GM12878 (cell line): ENCODE measurements at places on chromosomes 5 and 9. TPM values are rescaled to one million over a fixed set of nuclear protein-coding genes. Genes with fewer than 3 reads are reported as not detected.

DNA sequence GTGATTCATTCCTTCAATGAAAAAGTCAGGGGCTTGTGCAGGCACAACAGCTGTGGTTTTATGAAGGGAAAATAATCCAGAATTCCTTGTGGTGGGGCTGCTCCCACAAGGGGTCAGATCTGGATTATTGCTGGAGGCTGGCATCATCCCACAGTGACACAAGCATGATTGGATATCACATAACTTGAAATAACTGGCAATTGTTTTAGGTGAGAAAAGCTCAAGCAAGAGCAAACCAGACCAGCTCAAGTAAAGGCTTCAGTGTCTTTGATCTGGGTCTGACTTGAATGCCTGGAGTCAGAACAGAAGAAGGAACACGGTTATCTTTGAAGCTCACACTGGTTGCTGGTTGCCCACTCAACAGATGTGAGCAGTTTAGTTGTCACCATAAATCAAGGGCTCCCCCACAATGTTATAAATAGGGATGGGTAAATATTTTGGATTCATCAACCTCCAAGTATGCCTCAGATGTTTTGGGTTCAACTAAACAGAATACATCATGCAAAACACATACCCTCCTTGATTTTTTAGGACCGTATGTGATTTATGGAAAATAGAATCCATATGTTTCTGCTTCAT lies 3.1 kb upstream of the ZNF474 start:
- DNase-seq, result no peak

DNA sequence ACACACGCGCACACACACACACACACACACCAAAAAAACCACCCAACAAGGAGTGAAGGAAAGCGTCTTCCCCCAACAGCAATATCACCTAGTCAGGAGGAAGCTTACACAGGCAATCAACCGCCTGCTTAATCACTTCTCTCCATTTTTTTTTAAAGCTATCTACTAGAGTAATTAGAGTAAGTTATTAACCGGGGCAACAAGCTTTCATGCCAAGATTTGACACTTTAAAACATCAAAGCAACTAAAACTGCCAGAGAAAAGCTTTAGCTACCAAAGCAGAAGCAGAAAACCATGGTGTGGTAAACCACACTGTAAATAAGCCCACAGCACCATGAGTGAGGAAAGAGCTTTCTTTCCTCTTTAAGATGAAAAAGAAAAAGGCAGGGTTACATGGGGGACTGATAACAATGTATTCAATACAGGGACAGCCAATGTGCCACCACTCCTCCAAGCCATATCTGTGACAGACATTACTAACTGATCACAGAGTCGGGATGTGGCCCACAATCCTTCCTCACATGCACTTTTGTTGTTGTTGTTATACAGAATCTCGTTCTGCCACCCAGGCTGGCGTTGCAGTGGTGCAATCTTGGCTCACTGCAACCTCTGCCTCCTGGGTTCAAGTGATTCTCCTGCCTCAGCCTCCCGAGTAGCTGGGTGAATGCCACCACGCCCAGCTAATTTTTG lies 282.1 kb downstream of the CRB2 start:
- peak; percentile 75 for DNase-seq

DNA sequence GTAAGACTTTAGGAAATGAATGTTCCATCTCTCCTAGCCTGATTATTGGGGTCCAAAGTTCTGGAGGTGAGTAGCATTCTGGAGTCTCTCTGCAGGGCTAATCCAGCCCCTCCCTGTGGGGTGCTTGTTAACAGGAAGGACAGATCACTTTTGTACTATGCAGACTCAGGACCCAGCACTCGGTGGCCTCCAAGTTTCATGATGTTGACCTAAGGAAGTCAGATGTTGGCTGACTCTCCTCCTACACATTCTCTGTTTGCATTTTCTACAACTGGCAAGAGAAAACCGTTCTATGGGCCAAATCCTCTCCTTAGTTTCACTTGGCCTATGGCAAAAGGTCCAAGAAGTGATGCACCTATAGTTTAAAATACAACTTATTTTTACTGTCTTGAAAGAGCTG lies 5.5 kb upstream of the PDE8B start:
- no peak for DNase-seq

DNA sequence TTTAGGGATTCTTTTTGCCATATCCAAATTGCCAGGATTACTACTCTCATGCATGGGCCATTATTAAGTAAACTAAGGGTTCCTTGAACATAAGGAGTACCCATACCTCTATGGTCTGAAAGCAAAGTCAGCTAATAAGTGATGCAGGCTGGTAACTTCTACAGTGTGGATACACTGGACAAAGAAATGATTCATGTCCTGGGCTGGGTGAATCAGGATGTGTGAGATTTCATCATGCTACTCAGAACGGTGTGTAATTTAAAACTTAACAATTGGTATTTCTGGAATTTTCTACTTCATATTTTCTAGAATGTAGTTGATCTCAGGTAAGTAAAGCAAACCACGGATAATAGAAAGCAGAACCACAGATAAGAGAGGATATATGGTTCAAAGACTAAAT lies 428.8 kb downstream of the CHSY3 start:
- no peak for DNase-seq

DNA sequence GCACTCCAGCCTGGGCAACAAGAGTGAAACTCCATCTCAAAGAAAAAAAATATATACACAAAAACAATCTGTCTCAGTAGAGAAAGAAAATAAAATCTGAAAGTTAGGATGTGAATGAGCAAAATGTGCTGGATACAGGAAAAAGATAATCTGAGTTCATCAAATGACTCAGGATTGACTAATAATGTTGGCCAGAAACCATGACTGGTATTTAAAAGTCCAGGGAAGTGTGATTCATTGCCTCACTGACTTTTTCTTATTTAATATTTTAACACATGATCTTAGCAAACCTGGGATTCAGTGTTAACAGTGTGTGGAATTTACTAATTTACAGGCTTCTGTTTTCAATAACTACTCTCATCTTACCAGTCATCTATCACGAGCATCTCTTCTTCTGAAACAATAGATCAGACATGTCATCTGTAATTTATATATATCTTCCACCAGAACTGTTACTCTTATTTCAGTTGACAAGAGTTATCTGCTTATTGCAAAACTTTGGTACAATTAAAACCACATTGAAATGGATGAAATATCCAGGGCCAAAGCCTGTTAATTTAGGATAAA lies 256.7 kb downstream of the CDH12 start:
- DNase-seq, result no peak

DNA sequence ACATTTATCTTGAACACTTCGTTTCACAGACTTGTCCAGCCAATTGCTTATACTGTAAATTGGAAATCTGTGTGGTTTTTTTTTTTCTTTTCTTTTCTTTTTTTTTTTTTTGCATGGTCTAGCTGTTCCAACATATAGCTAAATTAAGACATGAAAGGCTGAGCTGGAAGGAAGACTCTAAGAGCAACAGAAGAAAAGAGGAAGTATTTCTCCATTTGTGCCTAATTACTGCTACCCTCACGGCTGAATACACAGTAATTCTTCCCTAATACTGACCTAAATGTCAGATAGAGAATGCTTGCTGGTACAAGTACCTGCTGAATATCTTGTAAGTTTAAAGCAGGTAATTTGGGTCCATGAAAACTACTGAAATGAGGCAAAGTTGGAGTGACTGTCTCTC lies 11.0 kb upstream of the HAPLN1 start:
- DNase-seq, result no peak

GRCh38 chr5:126723643-126724042 lies 53.3 kb upstream of the LMNB1 start:
- no peak for DNase-seq

- no peak for DNase-seq
Observed at GRCh38 chr9:117480253-117480652, 65.4 kb upstream of the ASTN2 start.

DNA sequence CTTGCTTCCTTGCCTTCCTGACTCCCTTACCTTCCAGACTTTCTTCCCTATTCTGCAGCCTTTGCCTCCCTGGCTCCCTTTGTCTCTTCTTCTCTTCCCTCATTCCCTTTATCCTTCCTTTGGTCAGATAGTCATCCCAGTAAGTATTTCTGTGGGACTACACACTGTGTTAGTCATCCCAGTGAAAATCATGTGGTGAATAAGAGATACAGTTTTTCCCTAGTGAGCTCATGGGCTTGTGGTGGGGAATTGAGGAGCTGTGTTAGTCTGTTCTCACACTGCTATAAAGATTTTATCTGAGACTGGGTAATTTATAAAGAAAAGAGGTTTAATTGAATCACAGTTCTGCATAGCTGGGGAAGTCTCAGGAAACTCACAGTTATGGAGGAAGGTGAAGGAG lies 109.8 kb upstream of the EDIL3 start:
- DNase-seq, result no peak

- no peak for DNase-seq
Observed at GRCh38 chr9:2354856-2355696, 266.5 kb upstream of the VLDLR start.

DNA sequence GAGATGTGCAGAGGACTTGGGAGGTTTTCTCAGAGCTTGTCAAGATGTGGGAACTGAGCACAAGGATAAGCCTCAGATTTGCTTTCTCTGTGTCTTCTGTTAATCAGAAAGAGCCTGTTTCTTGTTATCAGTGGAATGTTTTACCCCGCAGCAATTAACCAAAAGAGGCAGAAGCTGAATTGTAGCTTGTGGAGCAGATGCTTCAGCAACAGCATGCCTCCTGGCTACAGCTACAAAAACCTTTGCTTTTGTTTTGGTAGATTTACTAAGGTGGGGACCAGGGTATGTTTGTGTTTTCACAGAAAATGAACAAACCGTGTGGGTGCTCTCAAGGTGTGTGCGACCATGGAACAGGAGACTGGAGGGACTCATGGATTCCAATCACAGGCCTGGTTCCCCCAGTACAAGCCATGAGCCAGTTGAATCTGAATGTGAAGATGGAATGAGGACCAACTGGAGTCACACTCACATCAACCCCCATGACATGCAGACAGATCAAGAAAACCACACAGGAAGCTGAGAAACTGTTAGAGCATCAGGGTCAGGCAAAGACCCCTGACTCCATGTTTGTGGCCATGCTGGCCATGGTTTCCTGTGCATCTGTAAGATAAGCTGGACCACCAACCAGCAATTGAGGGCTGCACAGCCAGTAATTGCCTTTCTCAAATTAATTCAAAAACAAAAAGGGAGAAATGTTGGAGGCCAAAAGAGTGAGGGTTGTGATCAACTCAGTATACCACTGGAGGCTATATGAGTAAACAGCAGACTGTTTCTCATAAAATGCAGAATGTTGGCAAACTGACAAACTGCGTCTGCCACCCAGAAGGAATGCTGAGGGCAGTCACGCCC lies 6.9 kb downstream of the UGT3A2 start:
- no peak for DNase-seq

- DNase-seq, result no peak
Observed at GRCh38 chr5:178348356-178349074, 115.9 kb upstream of the PHYKPL start.

DNA sequence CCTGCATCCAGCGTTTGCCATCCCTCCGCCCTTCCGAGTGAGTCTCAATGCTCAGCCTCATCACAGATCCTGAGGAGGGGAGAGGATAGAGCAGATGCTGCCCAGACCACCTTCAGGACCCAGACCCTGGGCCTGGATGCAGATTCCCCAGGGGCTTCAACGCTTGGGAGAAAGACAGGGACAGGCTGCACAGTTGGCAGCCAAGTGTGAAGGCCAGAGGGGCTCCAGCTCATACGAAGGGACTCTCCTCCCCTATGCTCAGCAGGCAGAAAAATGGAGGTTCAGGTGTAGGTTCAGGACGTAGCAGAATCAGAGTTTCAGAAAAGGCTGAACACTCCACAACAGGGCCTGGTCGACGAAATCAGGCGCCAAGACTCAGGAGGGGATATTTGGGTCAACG lies 378.5 kb upstream of the IRX1 start:
- no peak for DNase-seq

GRCh38 chr9:87711857-87712800 lies 13.8 kb upstream of the CTSL start:
- no peak for DNase-seq

DNA sequence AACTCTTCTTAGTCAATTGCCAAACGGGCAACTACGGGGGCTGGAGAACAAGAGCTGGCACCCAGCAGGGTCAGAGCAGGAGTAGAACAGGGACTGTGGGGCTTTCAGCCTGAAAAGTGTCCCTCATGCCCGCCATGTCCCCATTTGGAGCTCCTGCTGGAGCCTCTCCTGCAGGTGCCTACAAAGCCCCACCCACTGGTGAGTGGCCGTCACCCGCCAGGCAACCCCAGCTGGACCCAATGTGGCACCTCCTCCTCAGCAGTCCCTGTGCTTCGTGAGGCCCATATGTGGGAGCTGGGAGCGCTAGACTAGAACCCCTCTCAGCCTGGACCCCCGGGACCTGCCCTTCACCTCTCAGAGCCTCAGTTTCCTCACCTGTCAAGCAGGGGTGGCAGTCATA lies 40.9 kb downstream of the VAV2 start:
- DNase-seq, result no peak

GRCh38 chr5:127305493-127305892 lies 14.9 kb downstream of the MEGF10 start:
- DNase-seq, result no peak

GRCh38 chr5:96245140-96246091 lies 187.6 kb downstream of the PCSK1 start:
- no peak for DNase-seq

- DNase-seq, result no peak
Observed at GRCh38 chr9:89884356-89885083, 279.7 kb downstream of the GADD45G start.

DNA sequence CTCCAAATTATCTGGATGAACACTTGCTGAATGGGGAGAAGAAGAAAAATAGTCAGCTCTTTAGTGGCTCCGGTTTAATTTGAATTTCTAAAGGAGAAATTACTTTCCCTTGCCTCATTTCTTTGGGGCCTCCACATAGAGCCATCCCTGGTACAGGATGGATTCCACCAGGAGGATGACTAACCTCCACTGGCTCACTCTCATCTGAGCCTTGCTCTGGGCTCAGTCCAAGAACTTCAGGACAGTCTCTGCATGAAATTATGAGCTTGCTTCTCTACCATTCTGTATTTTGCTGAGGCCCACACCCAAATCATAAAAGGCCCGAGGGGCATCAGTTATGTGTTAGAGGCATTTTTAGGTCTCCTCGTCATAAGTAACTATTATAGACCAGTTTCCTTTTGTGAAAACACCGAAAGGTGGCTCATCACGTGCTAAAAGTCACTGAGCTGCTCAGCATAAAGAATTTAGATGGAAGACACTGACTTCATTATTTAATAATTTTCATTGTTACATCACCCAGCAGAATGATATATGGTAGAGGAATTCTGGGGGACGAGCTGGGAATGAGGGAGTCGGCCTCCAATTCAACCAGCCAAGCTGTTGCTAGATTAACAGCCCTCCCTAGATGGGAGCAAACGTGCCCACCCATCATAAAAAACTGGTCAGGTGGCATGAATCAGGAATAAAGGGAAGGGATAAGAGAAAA lies 222.1 kb downstream of the TARS1 start:
- no peak for DNase-seq

ROR2 gene
- total RNA-seq, result 0.05 TPM in 1 of 2 replicates, not detected in the other

SPATA31C1 gene
- total RNA-seq, result not detected in 2 replicates

ALDH1A1 gene
- 0.21 and 0.54 TPM in 2 replicates for total RNA-seq

DOCK8 gene
- total RNA-seq, result 90.6 and 100 TPM in 2 replicates

GRXCR2 gene
- total RNA-seq, result not detected in 2 replicates

IL5 gene
- not detected in 2 replicates for total RNA-seq
